ENCODE measurements at places on chromosomes 12 and 14.

GRCh38 chr12:25806271-25806670, 152.2 kb upstream of the RASSF8 start:
- DNase-seq: no peak

DNA sequence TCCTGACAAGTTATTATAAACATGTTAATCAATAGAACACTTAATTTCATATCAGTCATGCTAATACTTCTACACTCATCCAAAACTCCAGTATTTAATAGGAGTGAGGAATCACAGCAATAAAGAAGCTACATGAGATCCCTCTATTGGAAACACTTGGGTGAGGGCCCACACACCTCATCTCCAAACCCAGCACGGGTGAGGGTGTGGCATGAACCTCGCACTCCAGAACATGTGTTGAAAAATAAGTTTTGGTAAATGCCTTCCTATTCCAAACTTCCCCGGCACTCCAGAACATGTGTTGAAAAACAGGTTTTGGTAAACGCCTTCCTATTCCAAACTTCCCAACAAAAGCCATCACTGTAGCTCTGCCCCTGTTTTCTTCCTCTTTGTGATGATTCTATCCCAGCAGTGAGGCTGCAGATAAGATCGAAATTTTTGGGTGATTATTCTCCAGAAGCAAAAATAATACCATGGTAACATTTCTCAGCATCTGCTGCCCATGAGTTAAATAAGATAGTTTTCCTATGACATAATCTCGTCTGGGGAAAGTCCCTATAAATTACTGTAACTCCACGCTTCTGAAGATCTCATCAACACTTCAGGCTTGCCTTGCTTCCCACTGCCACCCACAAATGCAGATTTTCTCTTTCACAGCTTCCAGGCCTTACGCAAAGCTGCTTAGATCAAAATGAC, 24.4 kb upstream of the PTPRB start:
- DNase-seq: no peak

- DNase-seq: no peak
Measured at GRCh38 chr12:128180166-128180565, 86.8 kb upstream of the TMEM132C start.

GRCh38 chr12:47709671-47710070, 3.8 kb upstream of the RPAP3 start:
- DNase-seq: peak; percentile 17

DNA sequence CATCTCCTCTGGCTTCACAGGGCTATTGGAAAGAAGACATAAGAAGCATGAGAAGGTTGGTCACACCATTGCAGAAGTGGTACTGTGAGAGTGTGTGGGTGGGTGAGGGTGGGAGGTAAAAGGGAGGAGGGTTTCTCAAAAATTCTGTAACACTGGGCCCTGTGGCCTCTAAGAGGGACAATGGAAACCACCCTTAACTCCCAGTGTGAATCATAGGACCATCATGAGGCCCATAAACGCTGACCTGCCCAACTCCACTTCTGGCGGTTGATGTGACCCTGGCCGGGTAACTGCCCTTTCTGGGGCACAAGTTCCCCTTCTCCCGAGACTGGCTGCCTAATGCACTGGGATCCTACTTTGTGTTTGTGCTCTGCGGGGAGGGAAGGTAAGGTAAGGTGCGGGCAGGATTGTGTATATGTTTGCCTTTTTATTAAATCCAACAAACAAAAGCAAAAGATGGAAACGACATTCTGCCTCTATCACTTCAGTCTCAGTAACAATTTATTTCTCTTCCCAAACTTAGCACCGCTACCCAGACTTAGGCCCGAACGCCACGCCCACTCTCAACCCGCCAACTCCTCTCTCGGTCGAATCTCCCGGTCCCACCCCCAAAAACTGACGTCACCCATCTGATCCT, 551 bp downstream of the METTL1 start:
- peak; percentile 85 for DNase-seq

Data from AML-193 (cell line).